ENCODE measurements at places on chromosomes 4 and X. TPM values are rescaled to one million over a fixed set of nuclear protein-coding genes. Genes with fewer than 3 reads are reported as not detected.

FGF13 gene
- total RNA-seq: 6.2 TPM

NDNF gene
- total RNA-seq: not detected

GAGE2A gene
- total RNA-seq: not detected

TMSB15C gene
- total RNA-seq: 0.35 TPM

TBC1D19 gene
- 11.8 TPM for total RNA-seq

PITX2 gene
- 1.1 TPM for total RNA-seq

CT45A10 gene
- total RNA-seq: not detected

EGF gene
- 0.35 TPM for total RNA-seq

TRPC5OS gene
- total RNA-seq: not detected

MAGEA12 gene
- not detected for total RNA-seq

ASB5 gene
- 0.35 TPM for total RNA-seq

PRSS12 gene
- 13.0 TPM for total RNA-seq

CLNK gene
- total RNA-seq: not detected

DRP2 gene
- 6.7 TPM for total RNA-seq

RAB39B gene
- 0.53 TPM for total RNA-seq

FGD1 gene
- total RNA-seq: 3.2 TPM

SYTL5 gene
- total RNA-seq: 0.35 TPM

AKAP4 gene
- not detected for total RNA-seq

CDK16 gene
- total RNA-seq: 39.4 TPM

SHOX gene
- not detected for total RNA-seq

RTL9 gene
- not detected for total RNA-seq

CFP gene
- 0.15 TPM for total RNA-seq

POLA1 gene
- total RNA-seq: 8.5 TPM

PABPC5 gene
- total RNA-seq: 0.82 TPM

CD40LG gene
- not detected for total RNA-seq

SMIM10L2A gene
- total RNA-seq: 0.35 TPM

ADH7 gene
- total RNA-seq: not detected

SYP gene
- total RNA-seq: 0.08 TPM

S100G gene
- total RNA-seq: not detected

FHDC1 gene
- under 0.01 TPM for total RNA-seq

Data from smooth muscle cell of the coronary artery (primary cell).